ENCODE measurements at places on chromosomes 2 and 18. TPM values are rescaled to one million over a fixed set of nuclear protein-coding genes. Genes with fewer than 3 reads are reported as not detected.

Gene GAL3ST2
- total RNA-seq, result 0.42 TPM

Gene STPG4
- not detected for total RNA-seq

Gene LOXHD1
- total RNA-seq, result not detected

Gene LRRC30
- total RNA-seq, result not detected

Gene SLC38A11
- total RNA-seq, result not detected

Gene ERMN
- not detected for total RNA-seq

Gene CCDC74B
- total RNA-seq, result 6.4 TPM

Gene OTOS
- total RNA-seq, result not detected

Gene SKOR2
- not detected for total RNA-seq

Gene GAD1
- total RNA-seq, result 0.76 TPM

Gene ADAM23
- total RNA-seq, result 8.4 TPM

Gene GFPT1
- 25.3 TPM for total RNA-seq

Gene C2orf15
- 1.0 TPM for total RNA-seq

Gene CCDC88A
- total RNA-seq, result 24.3 TPM

Gene TEKT4
- not detected for total RNA-seq

Gene KCNIP3
- total RNA-seq, result 2.0 TPM

Gene HS1BP3
- total RNA-seq, result 43.5 TPM

Gene ZBTB7C
- 0.17 TPM for total RNA-seq

Gene DUSP2
- total RNA-seq, result 0.41 TPM

Gene CPO
- not detected for total RNA-seq

Gene RTP5
- total RNA-seq, result not detected

Gene ILKAP
- total RNA-seq, result 39.9 TPM

Gene IL1R1
- total RNA-seq, result 43.5 TPM

Gene CNRIP1
- 2.1 TPM for total RNA-seq

Gene MAP2
- total RNA-seq, result 1.4 TPM

Gene RNF125
- 0.20 TPM for total RNA-seq

Gene EFR3B
- 10.1 TPM for total RNA-seq

Gene PSMA8
- not detected for total RNA-seq

Gene PRSS56
- 0.21 TPM for total RNA-seq

Gene TTC39C
- total RNA-seq, result 17.2 TPM

Gene SFT2D3
- 6.2 TPM for total RNA-seq

Gene ST8SIA3
- total RNA-seq, result not detected

Gene MAP3K19
- not detected for total RNA-seq

Gene DAW1
- 3.2 TPM for total RNA-seq

Gene UGT1A3
- total RNA-seq, result not detected

Gene PLEKHH2
- 2.5 TPM for total RNA-seq
